ENCODE measurements at places on chromosomes 4 and X.

DNA sequence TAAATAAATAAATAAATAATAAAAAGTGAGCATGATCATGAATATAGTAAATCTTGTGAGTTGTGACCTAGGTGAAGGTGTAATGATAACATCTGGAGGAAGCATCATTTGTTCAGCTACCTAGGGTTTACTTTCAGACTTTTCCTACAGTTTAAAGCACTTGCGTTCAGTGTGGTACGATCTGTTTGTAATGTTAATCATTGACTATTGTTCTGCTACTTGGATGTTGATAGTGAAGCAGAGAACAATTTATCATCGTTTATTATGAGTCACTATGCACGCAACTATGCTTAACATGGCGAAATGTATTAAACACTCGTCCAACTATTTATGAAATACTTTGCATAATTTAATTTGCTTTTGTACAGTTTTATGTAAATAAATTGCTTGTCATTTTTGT is 426.2 kb downstream of the PCDH7 start:
- no peak for DNase-seq

GRCh38 chr4:64727960-64728359 is 318.7 kb upstream of the TECRL start:
- no peak for DNase-seq

- DNase-seq: no peak
These were observed 47.7 kb upstream of the AFAP1 start for GRCh38 chr4:7987148-7987989.

GRCh38 chrX:146481735-146482134 is 327.8 kb upstream of the CXorf51B start:
- no peak for DNase-seq

DNA sequence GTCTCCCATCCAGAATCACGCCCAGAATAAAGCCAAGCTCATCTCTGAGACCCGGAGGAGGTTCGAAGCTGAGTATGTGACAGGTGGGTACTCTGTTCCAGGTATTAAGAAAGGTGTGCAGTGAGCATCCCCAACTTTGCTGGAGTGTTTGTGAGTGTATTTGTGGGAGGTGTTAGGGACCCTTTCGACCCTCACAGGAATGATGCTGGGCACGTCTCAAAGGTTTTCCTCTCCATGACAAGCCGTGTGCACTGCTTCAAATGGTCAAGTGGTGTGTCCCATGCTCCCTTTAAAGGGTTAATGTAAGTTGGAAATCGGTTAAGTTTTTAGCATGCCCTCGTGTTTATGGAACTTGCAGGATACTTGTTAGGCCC is 442 bp downstream of the MOSPD2 start:
- DNase-seq: no peak

DNA sequence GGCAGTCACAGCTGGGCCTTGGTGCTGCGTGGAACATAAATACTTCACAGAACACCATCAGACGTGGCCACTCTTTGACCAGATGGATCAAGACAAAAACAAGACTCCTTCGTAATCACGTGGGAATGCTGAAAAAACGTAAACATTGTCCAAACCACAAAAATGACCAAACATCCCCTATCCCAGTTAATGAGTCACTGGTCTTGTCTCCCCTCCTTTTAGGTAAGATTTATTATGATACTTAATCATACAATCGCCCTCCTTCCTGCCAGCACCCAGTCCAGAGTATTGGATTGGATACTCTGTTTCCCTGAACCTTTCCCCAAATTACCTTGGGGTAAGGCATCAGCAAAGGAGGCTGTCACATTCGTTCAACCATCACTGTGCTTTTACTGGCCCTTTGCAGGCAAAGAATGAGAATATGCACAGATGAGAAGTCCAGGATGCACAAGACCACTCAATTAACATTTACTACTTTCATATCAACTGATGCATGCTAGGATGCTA is 601 bp upstream of the TCEANC start:
- DNase-seq: no peak

GRCh38 chrX:69165087-69165651 is at the start of gene PJA1:
Gene PJA1 (minus strand): TSS chrX:69165453. CDS start chrX:69163073, 2,380 bp downstream.
- DNase-seq: peak; percentile 82

- DNase-seq: no peak
These were observed 30.5 kb upstream of the MAGED1 start for GRCh38 chrX:51862920-51863319.

DNA sequence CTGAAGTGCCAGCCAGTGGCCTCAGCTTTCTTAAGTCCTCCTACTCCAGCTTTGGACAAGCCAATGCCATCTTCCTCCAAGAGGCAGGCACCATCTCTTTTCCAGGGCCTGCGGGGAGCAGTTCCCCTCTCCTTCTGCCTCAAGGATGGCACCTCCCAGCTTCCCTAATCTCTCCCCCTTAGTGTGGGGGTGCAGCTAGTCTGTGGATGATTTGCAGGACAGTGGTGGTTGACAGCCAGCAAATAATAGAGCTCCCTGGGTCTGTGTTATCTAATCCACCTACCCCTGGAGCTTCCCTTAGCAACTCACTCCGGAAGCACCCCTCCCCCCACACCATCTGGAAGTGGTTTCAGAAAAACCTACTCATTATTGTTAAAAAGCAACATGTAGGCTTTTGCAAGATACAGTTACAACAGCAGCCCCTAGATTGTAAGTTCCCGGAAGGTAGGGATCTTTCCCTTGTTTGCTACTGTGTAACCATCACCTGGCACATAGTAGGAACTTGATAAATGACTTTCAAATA is 247.1 kb downstream of the BCOR start:
- DNase-seq: no peak

DNA sequence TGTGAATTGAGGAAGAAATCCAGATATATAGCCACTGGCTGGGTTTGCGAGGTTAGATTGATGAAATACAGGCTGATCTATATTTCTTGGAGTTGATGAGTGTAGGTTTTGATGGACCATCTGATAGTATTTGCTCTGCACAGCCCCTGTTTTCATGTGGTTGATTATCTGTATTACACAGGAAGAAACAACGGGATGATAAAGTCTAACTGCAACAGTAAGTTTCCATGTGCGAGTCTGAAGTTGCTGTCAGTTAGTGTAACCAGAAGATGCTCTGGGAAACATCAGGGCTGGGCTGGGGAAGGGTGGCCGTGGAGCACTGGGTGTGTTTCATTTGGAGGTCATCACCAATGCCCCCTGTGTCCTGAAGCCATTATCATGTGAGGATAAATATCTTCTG is 148.4 kb upstream of the SFRP2 start:
- no peak for DNase-seq

GRCh38 chrX:9832811-9833210 is 46.6 kb downstream of the SHROOM2 start:
- no peak for DNase-seq

GRCh38 chrX:17805120-17805519 is 56.0 kb downstream of the RAI2 start:
- no peak for DNase-seq

DNA sequence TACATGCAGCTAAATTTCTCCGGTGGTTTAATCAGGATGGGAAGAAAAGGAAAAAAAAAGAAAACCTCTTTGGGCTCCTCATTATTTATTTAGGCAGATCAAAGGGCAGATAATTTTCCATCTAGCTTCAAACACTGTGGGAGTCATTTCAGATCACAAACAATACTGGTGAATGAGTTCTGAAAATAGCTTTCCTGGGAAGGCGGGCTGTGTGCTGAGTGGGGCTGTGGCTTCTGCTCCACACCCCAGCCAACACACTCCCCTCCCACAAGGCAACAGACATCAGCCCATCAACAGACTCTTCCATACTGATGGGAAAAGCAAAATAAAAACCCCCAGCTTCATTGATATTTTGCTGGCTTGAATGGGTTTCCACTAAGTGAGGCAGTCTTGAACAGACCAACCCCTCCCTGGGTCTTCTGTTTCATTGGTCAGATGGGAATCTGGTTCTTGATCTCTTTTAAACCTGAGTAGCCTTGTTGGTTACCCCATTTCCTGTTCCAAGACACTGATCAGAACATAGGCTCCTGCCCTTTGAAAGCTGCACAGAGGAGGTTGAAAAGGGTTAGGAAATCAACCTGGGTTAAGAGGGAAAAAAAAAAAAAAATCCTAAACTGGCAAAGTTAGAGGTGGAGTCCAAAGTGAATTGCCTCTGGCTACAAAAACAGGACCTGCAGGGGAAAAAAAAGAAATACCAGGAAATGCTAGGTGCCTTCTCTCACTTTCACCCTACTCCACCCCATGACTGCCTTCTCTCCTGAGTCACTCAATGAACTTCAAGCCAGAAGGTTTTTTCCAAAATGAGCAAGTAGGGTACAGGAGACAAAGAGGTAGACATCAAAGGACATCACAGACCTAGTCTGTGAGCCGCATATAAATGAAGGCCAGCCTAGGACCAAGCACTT is 20.0 kb downstream of the AMOT start:
- no peak for DNase-seq

DNA sequence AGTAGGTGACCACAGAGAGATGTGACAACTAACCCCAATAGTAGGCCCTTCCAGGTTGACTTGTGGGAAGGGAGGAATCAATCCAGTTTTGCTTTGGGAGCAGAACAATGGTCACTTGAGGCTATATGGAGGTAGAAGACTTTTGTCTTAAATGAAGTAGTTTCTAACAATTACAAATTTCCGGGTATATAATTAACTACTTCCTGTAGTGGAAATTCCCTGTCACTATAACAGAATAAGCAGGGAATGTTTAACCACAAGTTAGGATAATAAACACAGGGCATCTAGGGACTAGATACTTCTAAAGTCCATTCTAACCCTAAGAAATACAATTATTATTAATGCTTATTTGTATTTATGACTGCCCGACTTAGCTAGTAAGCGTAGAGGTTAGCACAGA is 99.0 kb upstream of the TRPC3 start:
- DNase-seq: no peak

DNA sequence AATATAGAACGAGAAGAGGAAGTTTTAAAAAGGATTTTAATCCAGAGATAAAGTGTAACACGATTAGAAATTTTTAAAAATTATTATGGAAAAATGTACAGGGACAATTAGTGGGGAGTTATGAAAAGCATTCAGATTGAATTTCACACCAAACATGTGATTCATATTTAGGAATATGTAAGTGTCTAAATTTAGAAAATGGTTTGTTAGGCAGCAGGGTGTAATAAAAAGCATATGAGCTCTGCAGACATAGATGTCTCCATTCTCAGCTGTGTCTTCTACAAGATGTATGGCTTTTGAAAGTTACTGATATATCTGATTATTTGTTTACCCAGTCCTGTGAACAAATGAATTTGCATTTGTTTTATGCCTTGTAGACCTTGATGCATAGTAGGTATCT is 638.9 kb upstream of the AGA start:
- DNase-seq: no peak

GRCh38 chr4:115152081-115152480 is 38.7 kb upstream of the NDST4 start:
- no peak for DNase-seq

GRCh38 chrX:37060999-37061398 is 52.8 kb downstream of the FAM47C start:
- no peak for DNase-seq

GRCh38 chr4:53645108-53645507 is 53.8 kb upstream of the LNX1 start:
- DNase-seq: no peak

- DNase-seq: peak; percentile 35
These were observed 4.8 kb downstream of the PPP2R2C start for GRCh38 chr4:6467600-6467999.

GRCh38 chr4:22478426-22478825 is 37.4 kb downstream of the ADGRA3 start:
- no peak for DNase-seq

DNA sequence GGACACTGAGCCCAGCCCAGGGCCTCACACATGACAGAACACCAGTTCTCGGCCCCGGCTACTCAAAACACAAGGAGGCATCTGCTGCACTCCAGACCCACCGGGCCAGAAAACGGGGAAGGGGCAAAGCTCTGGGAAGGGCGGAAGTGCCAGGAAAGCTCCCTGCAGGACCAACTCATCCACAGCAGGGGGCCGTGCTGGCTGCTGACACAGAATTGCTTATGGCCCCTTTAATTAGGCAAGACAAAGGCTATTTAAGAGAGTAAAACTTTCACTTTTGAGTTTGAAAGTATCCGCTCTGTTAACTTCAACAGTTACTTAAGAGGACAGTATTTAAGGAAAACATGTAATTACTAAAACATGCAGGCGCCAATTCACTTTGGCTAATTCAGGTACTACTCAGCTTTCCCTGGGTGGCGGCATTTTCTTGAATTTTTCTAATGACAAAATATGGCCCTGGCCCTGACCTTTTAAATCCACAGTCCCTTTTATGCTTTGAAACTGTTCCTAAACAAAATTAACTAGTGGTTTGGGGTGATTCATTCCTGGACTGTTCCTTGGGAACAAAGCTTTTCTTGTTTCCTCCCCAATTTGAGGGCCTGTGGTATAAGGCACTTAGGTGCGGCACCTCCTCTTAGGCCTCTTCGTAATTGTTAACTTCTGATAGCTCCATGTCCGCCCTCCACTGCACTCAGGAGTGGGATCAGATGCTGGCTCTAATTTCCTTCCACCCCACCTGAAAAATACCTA is 40.4 kb downstream of the NSG1 start:
- DNase-seq: no peak

DNA sequence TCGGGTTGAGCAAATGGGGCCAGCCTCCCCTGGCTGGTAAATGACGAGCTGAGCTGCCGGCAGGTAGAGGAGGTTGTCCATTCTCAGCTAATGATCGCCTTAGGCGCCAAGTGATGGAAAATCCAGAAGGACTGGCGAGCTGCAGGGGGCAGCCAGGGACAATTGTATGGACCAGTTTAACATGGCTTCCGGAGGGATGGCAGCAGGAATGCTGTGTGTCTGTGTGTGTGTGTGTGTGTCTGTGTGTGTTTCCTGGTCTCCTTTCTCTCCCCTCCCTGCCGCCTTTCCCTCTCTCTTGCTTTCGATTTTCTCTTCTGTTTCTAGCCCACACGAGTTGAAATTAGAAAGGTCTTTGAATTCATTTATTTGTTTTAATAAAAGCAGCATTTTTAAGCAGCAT is 45.2 kb upstream of the BCOR start:
- DNase-seq: no peak

GRCh38 chr4:174292473-174292872 is 8.8 kb downstream of the CEP44 start:
- DNase-seq: no peak

GRCh38 chr4:172772781-172773180 is 395.8 kb upstream of the GALNT7 start:
- no peak for DNase-seq

GRCh38 chr4:41957634-41958033 is 22.4 kb downstream of the TMEM33 start:
- DNase-seq: no peak

GRCh38 chr4:140286456-140286855 is 87.0 kb upstream of the SCOC start:
- no peak for DNase-seq

- DNase-seq: no peak
These were observed 840.7 kb downstream of the DMD start for GRCh38 chrX:32370456-32371205.

GRCh38 chr4:40957281-40957680 is 207.5 kb downstream of the NSUN7 start:
- DNase-seq: no peak

Measured in suprapubic skin (tissue), 4 donors.